ENCODE measurements at places on chromosomes 2 and 18. TPM values are rescaled to one million over a fixed set of nuclear protein-coding genes. Genes with fewer than 3 reads are reported as not detected.
A peak's percentile ranks its signal among the peaks of the same experiment; 100 is the strongest.

CYTIP gene
- 0.51 TPM for total RNA-seq

PSTPIP2 gene
- total RNA-seq = 9.6 TPM

PTH2R gene
- 0.87 TPM for total RNA-seq

- DNase-seq = no peak
Observed at GRCh38 chr2:101231240-101231639, 21.4 kb upstream of the CNOT11 start.

DNA sequence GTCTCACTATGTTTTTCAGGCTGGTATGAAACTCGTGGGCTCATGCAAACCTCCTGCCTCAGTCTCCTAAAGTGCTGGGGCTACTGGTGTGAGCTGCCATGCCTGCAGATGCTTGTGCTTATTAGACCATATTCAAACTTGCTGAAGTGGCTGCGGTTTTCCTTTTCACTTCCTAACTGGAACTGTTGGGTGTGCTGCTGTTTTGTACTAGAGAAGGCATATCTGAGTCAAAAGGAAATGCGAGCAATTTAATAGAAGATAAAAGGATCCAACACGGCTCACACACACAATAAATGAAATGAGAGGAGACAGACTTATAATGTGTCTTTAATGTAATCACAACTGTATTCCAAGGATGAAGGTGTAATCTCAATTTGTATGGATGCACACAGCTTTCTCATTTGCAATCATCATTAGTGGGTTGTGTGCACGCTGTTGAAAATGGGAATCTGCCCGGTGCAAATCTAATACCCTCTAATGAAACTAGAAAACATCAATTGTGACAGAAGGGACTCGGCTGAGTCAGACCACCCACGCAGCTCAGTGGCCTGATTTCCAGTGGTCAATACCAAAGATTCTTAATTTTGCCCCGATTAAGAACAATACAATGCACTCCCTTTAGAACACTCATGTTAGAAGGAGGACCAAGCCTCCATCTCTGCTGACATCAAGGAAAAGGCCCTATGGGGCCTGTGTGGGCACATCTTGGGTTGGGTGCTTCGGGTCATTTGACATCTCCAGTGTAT, 532.7 kb downstream of the TDRD15 start:
- DNase-seq = no peak

DNA sequence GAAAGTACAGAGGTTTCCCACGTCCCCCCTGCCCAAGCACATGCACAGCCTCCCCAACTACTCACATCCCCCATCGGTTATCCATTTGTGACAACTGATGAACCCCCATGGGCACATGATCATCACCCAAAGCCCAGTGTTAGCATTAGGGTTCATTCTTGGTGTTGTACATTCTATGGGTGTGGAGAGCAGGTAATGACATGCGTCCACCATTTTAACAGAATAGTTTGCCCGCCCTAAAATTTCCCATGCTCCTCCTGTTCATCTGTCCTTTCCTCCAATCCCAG, 74.3 kb downstream of the LONRF2 start:
- DNase-seq = no peak

GRCh38 chr2:191927319-191927867, 80.5 kb upstream of the CAVIN2 start:
- DNase-seq = no peak

GRCh38 chr2:177984749-177985148, 87.8 kb downstream of the PDE11A start:
- DNase-seq = no peak

- no peak for DNase-seq
Observed at GRCh38 chr2:103363639-103364038, 601.8 kb downstream of the TMEM182 start.

- no peak for DNase-seq
Observed at GRCh38 chr18:45719106-45719505, 4.9 kb upstream of the SLC14A1 start.

DNA sequence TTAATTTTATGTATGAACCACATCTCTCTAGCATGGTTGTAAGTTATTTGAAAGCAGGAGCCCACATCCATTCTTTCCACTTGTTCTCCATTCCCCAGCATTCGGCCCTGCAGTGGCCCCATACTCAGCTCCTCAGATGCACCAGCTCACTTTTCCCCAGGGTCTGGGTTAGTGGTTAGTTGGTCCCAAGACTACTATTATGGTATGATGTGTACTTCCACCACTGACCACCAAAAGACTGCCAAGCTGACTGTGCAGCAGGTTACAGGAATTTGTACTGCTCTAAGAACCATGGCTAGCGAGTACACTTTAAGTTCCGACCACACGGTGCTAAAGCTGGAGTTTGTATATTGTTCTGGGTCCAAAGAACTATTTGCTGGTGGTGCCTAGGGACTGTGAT, 413.6 kb upstream of the TCF4 start:
- no peak for DNase-seq

DNA sequence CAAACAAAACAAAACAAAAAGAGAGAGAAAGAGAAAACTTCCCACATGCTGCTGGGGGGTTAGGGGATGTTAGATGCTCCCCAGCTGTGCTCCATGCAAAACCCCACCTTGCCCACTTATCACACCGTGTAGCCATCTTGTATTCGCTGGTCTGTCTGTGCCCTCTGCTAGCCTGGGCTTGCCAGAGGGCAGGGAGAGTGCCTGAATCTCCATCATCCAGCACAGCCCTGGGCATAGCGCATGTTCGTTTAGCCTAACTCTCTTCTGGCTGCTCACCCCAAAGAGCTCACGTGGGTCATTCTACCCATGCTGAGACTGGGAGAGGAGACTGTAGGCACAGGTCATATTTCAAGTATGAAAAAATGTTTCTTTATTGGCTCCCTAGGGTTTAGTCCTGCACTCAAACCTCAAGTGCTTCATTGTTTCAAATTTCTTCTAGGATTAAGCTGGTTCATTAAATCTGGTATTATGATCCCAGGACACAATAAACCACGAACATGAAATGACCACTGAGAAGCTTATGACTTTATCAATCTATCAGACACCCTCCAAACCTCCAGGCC, 100.5 kb downstream of the KCNF1 start:
- peak; percentile 36 for DNase-seq
